Endothelial cell of coronary artery (primary cell): ENCODE measurements at places on chromosomes 3 and 15. TPM values are rescaled to one million over a fixed set of nuclear protein-coding genes. Genes with fewer than 3 reads are reported as not detected.

CCR2 gene
- total RNA-seq, result not detected in 2 replicates

CRTAP gene
- 130 and 187 TPM in 2 replicates for total RNA-seq

ADGRG7 gene
- total RNA-seq, result not detected in 2 replicates

SERINC4 gene
- total RNA-seq, result not detected in 2 replicates

LAMB2 gene
- 330 and 659 TPM in 2 replicates for total RNA-seq

HRG gene
- total RNA-seq, result not detected in 2 replicates

ELP6 gene
- total RNA-seq, result 36.0 and 39.3 TPM in 2 replicates

C3orf20 gene
- total RNA-seq, result under 0.01 TPM in 2 replicates

TP63 gene
- not detected in 2 replicates for total RNA-seq

CLDN16 gene
- under 0.01 TPM in 2 replicates for total RNA-seq

CCR3 gene
- not detected in 2 replicates for total RNA-seq

SLC28A1 gene
- total RNA-seq, result not detected in 2 replicates

CPNE9 gene
- total RNA-seq, result not detected in 2 replicates

CCR5 gene
- total RNA-seq, result not detected in 2 replicates

KLHL25 gene
- total RNA-seq, result 4.1 and 5.6 TPM in 2 replicates

CD200R1L gene
- total RNA-seq, result not detected in 2 replicates

MITF gene
- total RNA-seq, result 1.3 and 2.0 TPM in 2 replicates

SLC12A8 gene
- 0.09 and 2.7 TPM in 2 replicates for total RNA-seq

PRR20G gene
- not detected in 2 replicates for total RNA-seq

P3H2 gene
- total RNA-seq, result 1.4 and 5.0 TPM in 2 replicates

MGLL gene
- 40.6 and 51.6 TPM in 2 replicates for total RNA-seq

GOLGA8A gene
- 8.3 and 33.3 TPM in 2 replicates for total RNA-seq

TEX55 gene
- total RNA-seq, result not detected in 2 replicates

CPN2 gene
- total RNA-seq, result not detected in 2 replicates
